Mammary epithelial cell (primary cell): ENCODE measurements at places on chromosomes 13 and 19. TPM values are rescaled to one million over a fixed set of nuclear protein-coding genes. Genes with fewer than 3 reads are reported as not detected.

PDX1 gene
- not detected for total RNA-seq

LRRC8E gene
- total RNA-seq = 7.3 and 8.5 TPM in 2 replicates

DHDH gene
- 0.33 TPM for total RNA-seq

USE1 gene
- total RNA-seq = 18.4 and 27.3 TPM in 2 replicates

KIR2DL4 gene
- total RNA-seq = not detected in 2 replicates

ZNF726 gene
- total RNA-seq = 2.5 TPM

ACP7 gene
- total RNA-seq = 4.4 and 6.0 TPM in 2 replicates

SPC24 gene
- total RNA-seq = 2.2 TPM

YJEFN3 gene
- 4.1 and 8.3 TPM in 2 replicates for total RNA-seq

ZNF285 gene
- total RNA-seq = 2.7 and 4.4 TPM in 2 replicates

CCDC70 gene
- total RNA-seq = not detected in 2 replicates

PLPPR3 gene
- under 0.01 TPM for total RNA-seq

VSTM2B gene
- total RNA-seq = not detected in 2 replicates

KLK12 gene
- not detected for total RNA-seq

ZNF709 gene
- total RNA-seq = 0.82 and 1.1 TPM in 2 replicates

METTL21C gene
- not detected for total RNA-seq

CYTH2 gene
- 36.3 TPM for total RNA-seq

CEACAM7 gene
- not detected in 2 replicates for total RNA-seq

RPL36 gene
- total RNA-seq = 990 and 1,239 TPM in 2 replicates

BLOC1S3 gene
- 14.4 and 17.3 TPM in 2 replicates for total RNA-seq

ZNF44 gene
- total RNA-seq = 7.3 TPM

ZNF415 gene
- total RNA-seq = 10.2 TPM

CFD gene
- total RNA-seq = 0.45 and 1.3 TPM in 2 replicates

NLRP5 gene
- total RNA-seq = not detected in 2 replicates

CYP2B6 gene
- total RNA-seq = not detected

ZNF579 gene
- 6.0 TPM for total RNA-seq

PROZ gene
- total RNA-seq = not detected in 2 replicates

APOC4 gene
- not detected for total RNA-seq

STAP2 gene
- 42.4 and 52.8 TPM in 2 replicates for total RNA-seq

PTH2 gene
- not detected for total RNA-seq
